Astrocyte (in vitro differentiated cells and primary cell): ENCODE measurements at places on chromosomes 1 and 21. TPM values are rescaled to one million over a fixed set of nuclear protein-coding genes. Genes with fewer than 3 reads are reported as not detected.

DNA sequence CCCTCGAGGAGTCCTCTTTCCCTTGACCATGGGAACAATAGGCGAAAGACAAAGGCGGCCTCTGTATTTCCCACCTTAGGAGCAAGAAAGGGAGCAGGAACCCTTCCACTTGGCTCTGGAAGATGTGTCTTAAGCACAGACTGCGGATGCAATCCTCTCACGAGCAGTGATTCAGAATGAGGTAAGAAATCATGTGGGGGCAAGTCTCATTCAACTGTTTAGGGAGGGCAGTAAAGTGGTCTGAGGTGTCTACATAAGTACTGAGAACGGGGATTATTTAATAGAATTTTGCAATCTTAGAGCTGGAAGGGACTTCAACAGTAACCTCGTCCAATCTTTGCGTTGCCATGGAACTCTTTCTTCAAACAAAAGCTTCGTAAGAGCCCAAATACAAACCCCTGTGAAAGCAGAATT lies 1.6 kb upstream of the DYRK3 start:
- H3K4me1 ChIP-seq: peaks cover 23% of the 10 kb centered on the region
- H3K36me3 ChIP-seq: no peaks in the 10 kb centered on the region
- H3K27me3 ChIP-seq: no peaks in the 10 kb centered on the region
- H3K4me3 ChIP-seq: peak overlapping the region; percentile 7

GRCh38 chr1:19165501-19165900 lies 44.6 kb downstream of the UBR4 start:
- no peak overlapping the region for H3K27ac ChIP-seq
- H3K4me3 ChIP-seq: no peak overlapping the region
- peaks cover 19% of the 10 kb centered on the region for H3K4me1 ChIP-seq
- peak; percentile 23 for DNase-seq
- peaks cover 89% of the 10 kb centered on the region for H3K36me3 ChIP-seq

- DNase-seq: no peak
- H3K4me1 ChIP-seq: peaks cover 26% of the 10 kb centered on the region
- H3K36me3 ChIP-seq: no peaks in the 10 kb centered on the region
- no peak overlapping the region for H3K27ac ChIP-seq
- no peak overlapping the region for H3K4me3 ChIP-seq
Measured at GRCh38 chr1:183284086-183284485, 98.0 kb downstream of the LAMC2 start.

- no peak for DNase-seq
- no peak overlapping the region for H3K27ac ChIP-seq
- no peak overlapping the region for H3K4me3 ChIP-seq
- H3K27me3 ChIP-seq: no peaks in the 10 kb centered on the region
Measured at GRCh38 chr21:32184065-32184464, 94.8 kb downstream of the MIS18A start.

GRCh38 chr1:175262621-175263020 lies 70.0 kb upstream of the KIAA0040 start:
- DNase-seq: no peak
- H3K36me3 ChIP-seq: no peaks in the 10 kb centered on the region
- H3K4me1 ChIP-seq: no peaks in the 10 kb centered on the region

- no peaks in the 10 kb centered on the region for H3K36me3 ChIP-seq
- H3K27ac ChIP-seq: no peak overlapping the region
- no peak overlapping the region for H3K4me3 ChIP-seq
- DNase-seq: no peak
Measured at GRCh38 chr1:37036667-37037053, 2.3 kb upstream of the GRIK3 start.

- H3K4me3 ChIP-seq: no peak overlapping the region
- H3K27me3 ChIP-seq: no peaks in the 10 kb centered on the region
- H3K4me1 ChIP-seq: no peaks in the 10 kb centered on the region
- H3K27ac ChIP-seq: no peak overlapping the region
- no peak for DNase-seq
- H3K36me3 ChIP-seq: no peaks in the 10 kb centered on the region
Measured at GRCh38 chr1:47849591-47850261, 147.5 kb downstream of the TRABD2B start.

DNA sequence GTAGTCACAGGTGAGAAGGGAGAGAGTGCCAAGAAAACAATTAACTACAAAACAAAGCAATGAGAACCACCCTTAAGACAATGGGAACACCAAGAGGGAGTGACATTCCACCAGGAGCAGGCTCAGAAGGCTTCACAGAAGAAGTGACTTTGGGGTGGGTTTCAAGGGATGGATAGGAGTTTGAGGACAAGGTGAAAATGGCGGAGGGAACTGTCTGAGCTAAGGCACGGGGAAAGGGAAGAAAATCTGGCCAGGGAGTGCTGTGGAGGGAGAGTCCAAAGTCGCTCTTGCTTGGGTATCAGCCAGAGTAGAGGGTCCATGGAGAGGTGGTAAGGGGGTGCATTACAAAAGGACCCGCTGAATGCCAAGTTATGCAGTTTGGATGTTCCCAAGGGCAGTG lies 87.3 kb downstream of the CAMK2N1 start:
- no peaks in the 10 kb centered on the region for H3K36me3 ChIP-seq
- peaks cover 12% of the 10 kb centered on the region for H3K4me1 ChIP-seq
- peaks cover 18% of the 10 kb centered on the region for H3K27me3 ChIP-seq
- DNase-seq: no peak
- H3K4me3 ChIP-seq: no peak overlapping the region

DNA sequence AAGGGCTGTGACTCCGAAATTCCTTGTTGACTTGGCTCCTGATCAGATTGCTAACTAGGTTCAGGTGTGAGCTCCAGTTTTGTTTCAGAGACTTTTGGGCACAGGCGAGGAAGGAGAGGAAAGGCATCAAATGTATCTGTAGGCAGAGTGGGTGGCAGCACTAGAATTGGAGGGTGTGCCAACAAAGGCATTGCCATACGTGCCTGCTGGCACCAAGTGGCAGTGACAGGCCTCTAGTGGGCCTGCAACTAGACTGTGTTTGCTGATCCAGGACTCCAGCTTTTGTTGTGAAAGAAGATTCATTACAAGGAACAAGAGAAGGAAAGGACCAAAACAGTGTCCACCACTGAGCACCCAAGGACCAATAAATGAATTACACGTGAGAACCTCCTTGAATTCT lies 79.5 kb downstream of the TM2D1 start:
- no peak for DNase-seq
- H3K27me3 ChIP-seq: peaks cover 6% of the 10 kb centered on the region
- no peak overlapping the region for H3K4me3 ChIP-seq
- H3K36me3 ChIP-seq: no peaks in the 10 kb centered on the region
- no peak overlapping the region for H3K27ac ChIP-seq

GRCh38 chr1:77473690-77474089 lies 191.9 kb downstream of the AK5 start:
- H3K27ac ChIP-seq: no peak overlapping the region
- H3K4me3 ChIP-seq: no peak overlapping the region
- no peaks in the 10 kb centered on the region for H3K27me3 ChIP-seq
- no peaks in the 10 kb centered on the region for H3K36me3 ChIP-seq
- DNase-seq: peak; percentile 81
- H3K4me1 ChIP-seq: peaks cover 10% of the 10 kb centered on the region

DNA sequence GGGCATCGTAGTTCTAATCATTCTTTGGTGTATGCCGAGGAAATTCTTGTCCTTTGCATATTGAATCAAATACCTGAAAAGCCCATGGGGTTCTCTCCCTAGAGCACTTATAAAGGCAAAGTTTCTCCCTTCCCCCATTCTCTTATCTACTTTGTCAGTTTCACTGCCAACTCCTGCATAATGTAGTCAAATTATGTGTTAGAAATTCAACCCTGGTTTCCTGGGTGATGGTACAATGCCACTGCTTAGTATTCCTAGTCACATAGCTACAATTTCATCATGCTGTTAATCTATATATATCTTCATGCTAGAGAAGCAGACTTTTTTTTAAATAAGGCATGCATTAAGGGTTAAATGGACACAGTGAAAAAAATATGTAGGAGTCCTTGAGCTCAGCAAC lies 119.0 kb downstream of the PDE4B start:
- H3K27me3 ChIP-seq: no peaks in the 10 kb centered on the region
- H3K4me3 ChIP-seq: no peak overlapping the region
- no peaks in the 10 kb centered on the region for H3K4me1 ChIP-seq
- H3K27ac ChIP-seq: no peak overlapping the region

GRCh38 chr1:16340673-16341072 lies 11.6 kb downstream of the FBXO42 start:
- H3K4me1 ChIP-seq: no peaks in the 10 kb centered on the region
- H3K27me3 ChIP-seq: no peaks in the 10 kb centered on the region

DNA sequence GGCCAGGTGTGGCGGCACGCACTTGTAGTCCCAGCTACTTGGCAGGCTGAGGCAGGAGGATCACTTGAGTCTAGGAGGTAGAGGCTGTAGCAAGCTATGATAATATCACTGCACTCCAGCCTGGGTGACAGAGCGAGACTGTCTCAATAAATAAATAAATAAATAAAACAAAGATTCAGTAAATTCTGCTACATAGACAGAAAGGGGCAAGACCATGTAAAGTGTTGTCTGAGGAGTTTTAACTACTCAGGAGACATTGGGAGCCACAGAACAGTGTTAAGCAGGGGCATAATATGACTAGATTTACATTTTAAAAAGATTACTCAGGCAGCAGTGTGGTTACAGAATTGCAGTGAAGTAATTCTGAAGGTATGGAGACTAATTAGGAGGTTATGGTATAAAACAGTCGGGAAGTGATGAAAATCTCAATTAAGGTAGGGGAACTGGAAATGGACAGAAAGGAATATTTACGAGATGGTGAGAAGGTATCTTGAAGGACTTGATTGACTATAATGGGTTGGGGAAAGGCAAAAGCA lies 94.7 kb downstream of the ATP1B1 start:
- no peaks in the 10 kb centered on the region for H3K36me3 ChIP-seq
- H3K27ac ChIP-seq: peak overlapping the region; percentile 30
- DNase-seq: peak; percentile 90
- H3K4me1 ChIP-seq: peaks cover 11% of the 10 kb centered on the region

DNA sequence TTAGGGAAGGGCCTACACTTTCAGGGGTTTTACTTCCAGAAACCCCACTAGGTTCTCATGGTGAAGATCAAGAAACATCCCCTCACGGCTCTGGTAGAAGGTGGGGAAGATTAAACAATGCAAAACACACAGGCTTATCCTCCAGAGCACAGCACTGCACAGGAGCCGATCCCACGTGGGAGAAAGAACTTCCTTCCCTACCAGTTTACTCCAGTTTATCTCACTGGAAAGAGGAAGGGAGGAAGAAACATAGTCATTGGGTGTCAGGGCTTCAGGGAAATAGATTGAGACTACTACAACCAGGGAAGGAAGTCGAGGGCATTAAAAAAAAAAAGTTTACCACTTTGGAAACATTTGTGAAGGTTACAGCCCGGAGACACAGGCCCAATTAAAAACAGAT lies 164.4 kb downstream of the NTPCR start:
- no peaks in the 10 kb centered on the region for H3K36me3 ChIP-seq
- H3K4me1 ChIP-seq: peaks cover 29% of the 10 kb centered on the region
- H3K27me3 ChIP-seq: no peaks in the 10 kb centered on the region
- H3K27ac ChIP-seq: peak overlapping the region; percentile 98
- H3K4me3 ChIP-seq: no peak overlapping the region

- no peaks in the 10 kb centered on the region for H3K27me3 ChIP-seq
- DNase-seq: no peak
- H3K4me3 ChIP-seq: no peak overlapping the region
- H3K36me3 ChIP-seq: no peaks in the 10 kb centered on the region
- H3K27ac ChIP-seq: no peak overlapping the region
Measured at GRCh38 chr1:168739908-168740307, 10.9 kb upstream of the DPT start.

DNA sequence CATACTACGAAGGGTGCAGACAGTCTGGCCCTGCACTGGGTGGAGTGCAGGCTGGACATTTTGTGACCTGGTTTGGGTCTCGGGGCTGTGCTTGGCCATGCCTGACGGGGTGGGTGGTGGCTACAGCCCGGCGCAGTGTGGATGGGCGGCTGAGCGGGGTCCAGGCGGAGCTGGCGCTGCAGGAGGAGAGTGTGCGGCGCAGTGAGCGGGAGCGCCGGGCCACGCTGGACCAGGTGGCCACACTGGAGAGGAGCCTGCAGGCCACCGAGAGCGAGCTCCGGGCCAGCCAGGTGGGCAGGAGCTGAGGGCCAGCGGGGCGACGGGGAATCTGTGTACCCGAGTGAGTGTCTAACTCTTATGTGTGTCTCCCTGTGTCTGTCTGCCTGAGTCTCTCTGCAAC lies 14.1 kb downstream of the MFAP2 start:
- peaks cover 23% of the 10 kb centered on the region for H3K4me1 ChIP-seq
- H3K4me3 ChIP-seq: no peak overlapping the region
- H3K27ac ChIP-seq: no peak overlapping the region
- no peak for DNase-seq
- H3K27me3 ChIP-seq: no peaks in the 10 kb centered on the region

GRCh38 chr1:78274814-78275213 lies 216.0 kb upstream of the PTGFR start:
- H3K27ac ChIP-seq: peak overlapping the region; percentile 52
- peaks cover 39% of the 10 kb centered on the region for H3K4me1 ChIP-seq
- no peaks in the 10 kb centered on the region for H3K36me3 ChIP-seq
- H3K27me3 ChIP-seq: no peaks in the 10 kb centered on the region
- H3K4me3 ChIP-seq: no peak overlapping the region

GRCh38 chr1:183931646-183932271 lies 105.8 kb downstream of the COLGALT2 start:
- no peaks in the 10 kb centered on the region for H3K27me3 ChIP-seq
- H3K4me3 ChIP-seq: peak overlapping the region; percentile 27
- DNase-seq: no peak
- H3K36me3 ChIP-seq: no peaks in the 10 kb centered on the region
- peaks cover 18% of the 10 kb centered on the region for H3K4me1 ChIP-seq

DNA sequence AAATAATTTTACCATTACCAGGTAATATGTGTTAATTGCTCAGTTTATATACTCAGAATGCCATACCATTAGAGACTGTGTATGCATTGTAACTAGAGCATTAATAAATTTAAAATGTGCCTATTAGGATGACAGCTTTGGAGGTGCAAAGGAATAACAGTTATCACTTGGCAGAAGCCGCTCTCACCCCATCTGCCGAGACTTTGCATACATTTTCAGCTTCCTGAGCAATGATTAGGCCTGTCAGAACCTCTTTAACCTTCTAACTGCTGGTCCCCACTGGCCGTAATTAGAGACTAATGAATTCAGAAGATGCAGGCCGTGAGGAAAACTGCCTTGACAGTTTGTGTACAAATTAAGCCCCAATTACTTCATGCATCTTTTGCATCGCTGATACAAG lies 158.0 kb upstream of the PROX1 start:
- no peak overlapping the region for H3K27ac ChIP-seq
- H3K4me3 ChIP-seq: no peak overlapping the region
- no peaks in the 10 kb centered on the region for H3K27me3 ChIP-seq
- H3K4me1 ChIP-seq: no peaks in the 10 kb centered on the region

The EFNA1 gene
- total RNA-seq: 11.3 and 16.4 TPM in 2 replicates

The FOXJ3 gene
- total RNA-seq: 39.8 and 41.9 TPM in 2 replicates

The SLC25A34 gene
- 0.73 and 1.0 TPM in 2 replicates for total RNA-seq

The RNF223 gene
- 0.18 and 0.38 TPM in 2 replicates for total RNA-seq

The LCE3E gene
- total RNA-seq: not detected in 2 replicates

The NPPB gene
- 333 and 449 TPM in 2 replicates for total RNA-seq

The SYNC gene
- total RNA-seq: 20.6 and 23.7 TPM in 2 replicates

The SRGAP2C gene
- total RNA-seq: 65.3 and 73.1 TPM in 2 replicates

The FHAD1 gene
- total RNA-seq: 0.25 TPM in 1 of 2 replicates, not detected in the other

The KPRP gene
- total RNA-seq: not detected in 2 replicates

The IRF6 gene
- 16.2 and 21.2 TPM in 2 replicates for total RNA-seq

The B3GALT5 gene
- total RNA-seq: 2.2 and 2.5 TPM in 2 replicates

The OR2G6 gene
- total RNA-seq: not detected in 2 replicates

The KCNT2 gene
- 4.8 and 5.9 TPM in 2 replicates for total RNA-seq

The ATP1A1 gene
- 317 and 328 TPM in 2 replicates for total RNA-seq
